ENCODE measurements at places on chromosomes 16 and 17.
A peak's percentile ranks its signal among the peaks of the same experiment; 100 is the strongest.

DNA sequence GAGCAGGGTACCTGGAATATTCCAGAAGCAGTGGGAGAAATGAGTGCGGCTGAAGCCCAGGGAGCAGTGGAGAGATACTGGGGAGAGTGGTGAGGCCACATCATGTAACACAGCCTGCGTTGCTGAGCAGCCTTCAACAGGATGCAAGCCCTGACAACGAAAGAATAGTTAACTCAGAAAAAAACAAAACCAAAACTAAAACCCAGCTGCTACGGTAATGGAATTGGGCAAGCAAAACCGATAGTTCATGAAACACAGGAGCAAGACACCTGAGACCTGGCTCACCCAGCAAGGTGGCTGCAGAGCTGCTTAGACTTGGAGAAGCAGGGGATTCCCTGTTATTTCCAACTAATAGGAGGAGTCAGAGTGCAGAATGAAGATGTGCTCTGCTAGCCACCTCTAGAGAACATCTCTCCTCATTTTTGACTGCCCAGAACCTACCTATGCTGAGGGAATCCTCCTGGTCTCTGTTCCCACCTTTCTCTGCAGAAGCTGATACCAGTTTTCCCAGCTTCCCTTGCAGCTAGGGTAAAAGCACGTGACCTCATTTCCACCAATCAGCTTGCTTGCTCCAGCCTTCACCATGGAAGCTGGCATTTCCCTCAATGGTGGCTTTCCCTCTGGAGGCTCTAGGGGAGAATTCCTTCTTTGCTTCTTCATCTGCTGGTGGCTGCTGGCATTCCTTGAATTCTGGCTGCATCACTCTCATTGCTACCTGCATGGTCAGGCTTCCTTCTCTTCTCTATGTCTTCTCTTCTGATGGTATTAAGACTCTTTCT, 59.4 kb upstream of the XYLT1 start:
- DNase-seq, result no peak

DNA sequence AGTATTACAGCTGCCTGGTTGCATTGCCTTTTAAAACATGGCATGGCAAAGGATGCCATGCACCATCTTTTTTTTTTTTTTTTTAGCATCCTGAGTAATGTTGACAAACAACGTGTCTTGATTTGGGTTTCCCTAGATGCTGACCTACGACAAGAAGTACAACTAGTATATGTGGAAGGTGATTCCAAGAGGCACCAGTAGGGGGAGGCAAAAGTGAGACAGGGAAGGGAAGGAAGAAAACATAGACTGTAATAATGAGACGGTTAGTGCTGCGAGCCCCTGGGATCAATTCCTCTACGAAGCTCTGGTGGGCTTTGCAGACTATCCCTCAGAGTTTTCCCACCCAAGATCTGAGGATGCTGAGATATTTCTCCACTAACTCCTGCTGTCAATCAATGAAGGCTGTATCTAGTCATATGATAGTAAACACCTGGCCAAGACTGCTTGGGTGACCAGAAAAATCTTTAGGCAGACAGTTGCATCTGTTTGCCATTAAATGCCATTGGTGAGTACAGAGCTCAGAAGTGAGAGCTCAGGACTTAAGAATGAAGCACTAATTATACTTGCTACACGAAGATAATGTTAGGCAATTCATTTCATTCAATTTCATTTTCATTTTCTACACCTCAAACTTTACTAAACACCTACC, 458.6 kb upstream of the GOT2 start:
- DNase-seq, result no peak

GRCh38 chr17:5281814-5282641, at the start of gene RABEP1:
RABEP1 (plus strand) TSS chr17:5282284; CDS start chr17:5282487, 203 bp downstream.
- DNase-seq, result peak; percentile 85

- no peak for DNase-seq
Observed at GRCh38 chr16:73176577-73177013, 128.7 kb upstream of the ZFHX3 start.

- no peak for DNase-seq
Observed at GRCh38 chr17:50845240-50846147, 10.1 kb downstream of the WFIKKN2 start.

- no peak for DNase-seq
Observed at GRCh38 chr17:44518032-44518431, 14.8 kb upstream of the GPATCH8 start.

DNA sequence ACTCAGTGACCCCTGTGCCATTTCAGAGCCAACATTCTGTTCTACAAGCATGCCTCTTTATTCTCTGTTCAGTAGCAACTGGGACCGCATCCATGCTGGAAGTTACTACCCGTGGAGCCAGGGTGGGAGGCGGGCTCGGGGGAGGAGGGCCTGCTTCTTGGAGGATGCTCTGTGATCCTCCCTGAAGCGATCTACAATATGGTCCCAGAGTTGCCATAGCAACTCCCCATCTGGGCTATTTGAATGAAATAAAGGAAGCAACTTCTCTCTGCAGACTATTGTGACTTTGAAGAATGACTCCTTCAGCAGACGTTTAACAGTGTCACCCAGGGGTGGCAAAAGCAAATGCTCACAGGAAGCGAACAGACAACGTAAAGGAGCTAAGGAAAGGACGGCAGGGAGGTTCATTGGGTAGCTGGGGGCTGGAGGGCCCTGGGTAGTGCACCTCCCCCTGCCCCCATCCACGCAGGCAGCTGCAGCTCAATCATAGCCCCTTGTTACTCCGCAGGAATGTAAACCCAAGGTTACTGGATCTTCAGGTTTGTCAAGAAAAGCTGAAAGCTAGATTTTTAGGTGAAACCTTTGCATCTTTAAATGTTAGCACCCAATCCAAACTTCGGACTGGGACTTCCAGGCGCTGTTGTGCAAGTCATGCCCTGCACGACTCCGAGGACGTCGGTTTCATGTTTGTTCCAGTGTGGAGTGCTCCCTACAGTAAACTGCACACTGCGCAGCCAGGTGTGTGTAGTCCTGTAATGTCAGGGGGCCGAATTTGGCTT, 51.1 kb upstream of the MEAK7 start:
- DNase-seq, result peak; percentile 50

- DNase-seq, result no peak
Observed at GRCh38 chr16:52552643-52553042, 5.7 kb upstream of the TOX3 start.

DNA sequence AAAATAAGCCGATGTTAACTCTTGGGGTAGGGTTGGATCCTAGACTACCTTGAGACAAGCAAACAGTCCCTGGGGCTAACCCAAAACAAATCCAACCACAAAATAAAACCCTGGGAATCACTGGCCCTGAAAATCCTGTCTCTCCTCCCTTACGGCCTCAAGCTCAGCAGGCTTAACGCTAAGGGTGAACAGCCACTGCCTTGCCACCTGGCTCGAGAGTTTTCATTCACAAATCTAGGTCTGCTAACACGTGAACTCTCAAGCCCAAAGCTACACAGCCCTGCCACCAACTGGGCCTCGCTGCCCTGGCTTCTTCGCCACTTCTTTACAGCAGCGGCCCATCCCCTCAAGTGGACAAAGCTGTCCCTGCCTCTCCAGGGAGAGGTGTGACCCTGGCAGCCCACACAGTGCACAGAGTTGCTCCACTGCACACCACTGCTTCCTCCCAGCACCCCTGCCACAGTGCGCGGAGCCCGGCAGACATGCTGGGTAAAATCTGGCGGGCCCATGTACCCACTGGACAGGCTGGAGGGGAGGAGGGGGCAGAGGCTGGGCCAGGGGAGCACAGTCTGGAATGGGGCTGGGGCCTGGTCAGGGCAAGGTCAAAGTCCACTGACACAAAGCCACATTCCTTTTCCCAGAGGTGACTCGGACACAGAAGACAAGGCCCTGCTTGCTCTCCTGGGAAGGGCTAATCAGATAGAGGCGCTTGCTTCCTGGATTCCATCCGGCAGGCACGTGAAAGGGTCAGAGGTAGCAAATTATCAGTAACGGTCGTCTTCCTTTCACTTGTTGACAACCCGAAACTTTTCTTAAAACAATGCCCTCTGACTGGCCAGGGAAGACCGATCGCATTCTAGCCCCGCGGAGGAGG, 996 bp downstream of the PCYT2 start:
- DNase-seq, result no peak

DNA sequence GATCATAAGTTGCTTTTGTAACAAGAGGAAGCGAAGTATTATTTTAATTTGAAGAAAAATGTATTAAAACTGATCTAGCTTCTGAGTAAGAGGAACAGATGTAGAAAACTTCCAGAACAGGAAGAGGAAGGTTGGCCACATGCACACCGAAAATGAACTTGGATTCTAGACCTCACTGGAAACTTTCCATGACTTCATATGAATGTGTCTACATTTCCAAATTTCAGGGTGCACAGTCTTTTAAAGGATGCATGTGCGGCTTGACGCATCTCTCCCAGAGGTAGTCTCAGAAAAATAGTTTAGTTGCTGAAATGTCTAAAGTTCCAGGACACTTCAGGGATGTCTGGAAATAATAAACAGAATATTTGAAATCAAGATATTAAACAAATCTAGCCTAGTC, 275.1 kb upstream of the MYOCD start:
- no peak for DNase-seq

DNA sequence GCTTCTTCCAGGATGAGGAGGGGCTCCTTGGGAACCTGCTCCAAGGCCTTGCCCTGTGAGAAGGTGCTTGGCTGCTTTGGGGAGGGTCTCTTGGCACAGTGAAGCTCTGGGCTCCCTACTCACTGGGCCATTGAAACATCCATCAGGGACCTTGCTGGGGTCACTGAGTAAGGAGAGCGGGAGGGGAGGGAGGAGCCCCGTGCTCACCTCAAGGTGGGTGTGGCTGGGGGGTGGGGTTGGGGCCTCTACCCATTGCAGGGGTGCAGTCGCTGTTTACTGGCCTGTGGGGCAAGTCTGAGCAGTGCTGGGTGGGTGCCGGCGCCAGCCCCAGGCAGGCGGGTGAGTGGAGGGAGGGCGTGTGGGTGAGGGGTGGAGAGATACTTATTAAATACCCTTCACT, 9.9 kb downstream of the TNS4 start:
- no peak for DNase-seq

- no peak for DNase-seq
Observed at GRCh38 chr17:81841866-81842265, 7.0 kb upstream of the PPP1R27 start.

GRCh38 chr17:82795615-82796014, 43.8 kb downstream of the TBCD start:
- DNase-seq, result no peak

GRCh38 chr16:57704011-57704904, 9.7 kb downstream of the DRC7 start:
- DNase-seq, result no peak

GRCh38 chr17:50421308-50422051, 4.5 kb upstream of the ACSF2 start:
- no peak for DNase-seq

DNA sequence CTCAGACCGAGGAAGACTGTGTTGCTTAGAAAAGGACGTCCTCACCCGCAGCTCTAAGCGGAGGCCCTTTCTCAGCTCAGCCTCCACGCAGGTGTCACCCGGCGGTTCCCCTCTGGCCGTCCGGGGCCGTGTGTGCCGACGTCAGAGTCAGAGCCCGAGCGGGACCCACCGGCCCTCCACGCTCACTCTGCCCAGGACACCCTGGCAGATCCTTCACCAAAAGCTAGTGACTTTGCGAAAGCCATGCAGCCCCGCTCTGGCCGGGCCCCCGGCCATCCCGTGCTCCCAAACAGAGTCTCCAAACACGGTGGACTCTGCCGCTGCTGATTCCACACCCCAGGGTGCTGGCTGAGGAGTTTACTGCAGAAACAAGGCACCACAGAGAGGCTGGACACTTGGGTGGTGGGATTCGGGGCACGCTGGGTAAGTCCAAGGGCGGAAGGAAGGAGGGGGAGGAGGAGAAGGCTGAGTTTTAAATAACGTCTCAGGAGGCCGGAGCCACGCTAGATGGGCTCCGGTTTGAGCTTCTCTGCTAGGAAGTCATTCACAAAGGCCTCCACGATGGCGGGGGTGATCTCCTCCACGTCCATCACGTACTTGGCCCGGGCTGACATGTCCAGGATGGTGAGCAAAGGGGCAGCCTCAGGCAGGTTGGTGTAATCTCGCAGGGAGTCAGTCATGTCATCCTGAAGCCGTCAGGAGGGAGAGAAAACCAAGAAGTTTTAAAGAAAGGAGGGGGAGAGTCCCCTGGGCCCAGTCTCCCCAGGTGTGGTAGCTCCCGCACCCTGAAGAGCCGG, 18.5 kb downstream of the MRM3 start:
- DNase-seq, result no peak

DNA sequence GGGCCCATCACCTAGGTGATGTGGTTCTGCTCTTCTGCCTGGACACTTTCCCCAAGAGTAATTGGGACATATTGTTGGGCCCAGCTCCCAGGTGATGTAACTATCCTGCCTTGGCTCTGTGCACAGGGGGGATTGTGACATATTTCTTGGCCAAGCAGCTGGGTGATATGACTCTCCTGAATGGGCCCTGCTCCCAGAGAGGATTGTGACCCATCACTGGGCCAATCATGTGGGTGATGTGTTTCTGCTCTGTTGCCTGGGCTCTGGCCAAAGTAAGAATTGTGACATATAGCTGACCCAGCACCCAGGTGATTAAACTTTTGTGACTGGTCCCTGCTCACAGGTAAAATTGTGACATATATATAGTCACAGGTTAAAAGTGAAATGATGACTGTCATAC, 1904.9 kb downstream of the TP53TG3F start:
- DNase-seq, result no peak

GRCh38 chr16:716200-716568, 1.3 kb downstream of the METRN start:
- DNase-seq, result peak; percentile 86

GRCh38 chr16:81700780-81701165, 78.3 kb upstream of the PLCG2 start:
- DNase-seq, result no peak

- DNase-seq, result no peak
Observed at GRCh38 chr16:80125677-80126076, 415.1 kb upstream of the DYNLRB2 start.

- DNase-seq, result no peak
Observed at GRCh38 chr16:81994485-81994884, 16.8 kb downstream of the SDR42E1 start.

GRCh38 chr17:78019367-78019975, 61.0 kb downstream of the TNRC6C start:
- DNase-seq, result peak; percentile 69

DNA sequence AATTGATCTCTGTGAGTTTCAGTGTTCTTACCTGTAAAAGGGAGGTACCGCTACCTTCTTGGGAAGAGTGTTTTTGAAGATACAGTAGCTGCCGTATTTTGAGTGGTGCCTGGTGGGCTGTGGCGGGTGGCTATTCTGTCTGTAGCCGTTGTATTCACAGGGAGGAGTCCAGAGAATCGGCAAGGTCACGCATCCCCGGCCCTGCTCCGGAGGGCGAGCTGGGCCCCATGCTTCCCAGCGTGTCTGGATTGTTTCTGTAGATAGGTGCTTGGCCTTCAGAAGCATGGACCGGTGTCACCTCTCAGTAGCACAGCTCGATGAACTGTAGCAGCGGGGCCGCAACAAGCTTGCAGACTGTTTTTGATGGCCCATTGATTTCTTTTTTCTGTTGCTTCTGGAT, 295.6 kb downstream of the CPPED1 start:
- DNase-seq, result no peak

- no peak for DNase-seq
Observed at GRCh38 chr16:17474572-17474971, 3.8 kb upstream of the XYLT1 start.

DNA sequence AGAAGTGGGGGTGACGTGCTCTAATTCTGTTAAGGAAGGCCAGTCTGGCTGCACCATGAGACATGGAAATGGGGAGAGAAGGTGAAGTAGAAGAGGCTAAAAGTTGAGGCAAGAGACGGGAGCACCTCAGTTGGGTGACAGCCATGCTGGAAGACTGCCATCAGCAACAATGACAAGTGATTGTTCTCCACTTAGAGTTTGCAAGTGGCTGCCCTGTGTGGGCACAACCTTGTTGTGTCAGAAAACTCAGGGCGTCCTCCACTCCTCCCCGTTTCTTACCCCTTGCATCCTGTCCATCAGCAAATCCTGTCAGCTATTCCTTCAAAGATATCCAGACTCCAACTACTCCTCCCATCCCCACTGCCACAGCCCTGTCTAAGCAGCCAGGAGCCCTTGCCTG, 17.6 kb downstream of the CES1 start:
- no peak for DNase-seq
